ENCODE measurements at places on chromosomes 2 and 18.

DNA sequence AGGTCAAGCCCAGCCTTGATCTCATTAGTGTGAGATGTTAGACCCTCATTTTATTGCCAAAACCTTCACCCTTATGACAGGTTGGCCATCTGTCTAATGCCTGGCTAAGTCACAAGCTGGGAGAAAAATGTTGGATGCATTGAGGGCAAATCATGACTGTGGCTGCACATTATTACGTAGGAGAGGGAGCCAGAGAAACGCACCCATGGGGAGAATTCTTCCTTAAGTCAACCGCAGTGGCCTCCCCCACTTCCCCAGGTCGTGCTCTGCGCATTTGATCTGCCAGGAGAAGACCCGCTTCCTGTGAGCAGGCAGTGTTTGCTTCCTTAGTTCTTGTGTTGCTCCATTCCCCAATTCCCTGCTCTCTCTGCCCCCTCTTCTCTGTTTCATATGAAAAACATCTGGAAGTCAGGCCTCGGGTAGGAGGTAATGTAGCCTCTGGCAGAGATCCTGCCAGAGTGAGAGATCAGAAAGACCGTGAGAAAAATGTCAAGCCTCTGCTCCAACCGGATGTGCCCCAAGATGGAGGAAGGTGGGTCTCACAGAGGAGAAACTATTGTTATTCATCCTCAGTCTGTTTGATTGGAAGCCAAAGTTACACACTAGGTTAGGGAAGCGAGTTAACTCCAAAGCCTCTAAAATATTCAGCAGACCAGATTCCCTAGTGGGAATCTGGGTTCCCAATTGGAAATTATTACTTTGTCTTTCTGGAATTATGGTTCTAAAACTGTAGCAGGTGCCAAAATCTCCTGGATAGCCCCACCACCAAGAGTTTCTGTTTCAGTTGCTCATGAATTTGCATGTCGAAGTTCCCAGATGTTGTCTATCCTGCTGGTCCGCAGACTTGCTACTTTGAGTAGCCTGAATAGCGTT is 144.3 kb upstream of the PELI1 start:
- no peak for DNase-seq

GRCh38 chr18:9756271-9756932 is 48.3 kb downstream of the RAB31 start:
- no peak for DNase-seq

DNA sequence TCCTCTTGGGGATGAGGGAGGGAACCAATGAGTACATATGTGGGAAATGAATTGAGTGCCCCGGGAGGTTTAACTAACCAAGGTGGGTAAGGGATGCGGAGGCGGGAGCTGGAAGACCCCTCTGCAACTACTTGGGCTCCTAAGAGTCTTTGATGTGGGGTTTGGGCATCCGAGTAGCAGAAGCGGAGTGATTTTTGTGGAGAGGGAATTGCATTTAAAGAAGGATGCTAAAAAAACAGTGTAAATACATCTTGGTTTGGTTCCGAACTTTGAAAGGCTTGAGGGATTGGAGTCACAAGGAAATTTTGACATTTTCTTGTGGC is 215.7 kb downstream of the MCFD2 start:
- DNase-seq, result no peak

DNA sequence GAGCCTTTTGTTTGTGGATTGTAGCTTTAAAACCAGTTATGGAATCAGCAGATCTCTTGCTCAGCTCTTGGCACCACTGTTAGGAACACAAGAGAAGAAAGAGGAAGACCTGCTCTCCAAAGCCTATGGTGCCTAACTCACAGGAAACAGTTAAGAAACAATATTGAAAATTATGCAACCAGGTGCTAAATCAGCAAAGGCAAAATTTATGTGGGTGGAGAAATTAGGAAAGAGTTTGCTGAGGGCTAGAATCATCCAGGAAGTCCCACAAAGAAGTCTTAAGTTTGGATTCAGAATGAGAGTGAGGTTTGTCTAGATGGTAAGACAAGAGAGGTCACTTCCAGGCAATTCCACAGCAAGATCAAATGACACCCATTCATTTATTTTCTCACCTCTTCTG is 49.4 kb downstream of the AOX1 start:
- no peak for DNase-seq

GRCh38 chr2:239970004-239970623 is 55.0 kb downstream of the NDUFA10 start:
- no peak for DNase-seq

DNA sequence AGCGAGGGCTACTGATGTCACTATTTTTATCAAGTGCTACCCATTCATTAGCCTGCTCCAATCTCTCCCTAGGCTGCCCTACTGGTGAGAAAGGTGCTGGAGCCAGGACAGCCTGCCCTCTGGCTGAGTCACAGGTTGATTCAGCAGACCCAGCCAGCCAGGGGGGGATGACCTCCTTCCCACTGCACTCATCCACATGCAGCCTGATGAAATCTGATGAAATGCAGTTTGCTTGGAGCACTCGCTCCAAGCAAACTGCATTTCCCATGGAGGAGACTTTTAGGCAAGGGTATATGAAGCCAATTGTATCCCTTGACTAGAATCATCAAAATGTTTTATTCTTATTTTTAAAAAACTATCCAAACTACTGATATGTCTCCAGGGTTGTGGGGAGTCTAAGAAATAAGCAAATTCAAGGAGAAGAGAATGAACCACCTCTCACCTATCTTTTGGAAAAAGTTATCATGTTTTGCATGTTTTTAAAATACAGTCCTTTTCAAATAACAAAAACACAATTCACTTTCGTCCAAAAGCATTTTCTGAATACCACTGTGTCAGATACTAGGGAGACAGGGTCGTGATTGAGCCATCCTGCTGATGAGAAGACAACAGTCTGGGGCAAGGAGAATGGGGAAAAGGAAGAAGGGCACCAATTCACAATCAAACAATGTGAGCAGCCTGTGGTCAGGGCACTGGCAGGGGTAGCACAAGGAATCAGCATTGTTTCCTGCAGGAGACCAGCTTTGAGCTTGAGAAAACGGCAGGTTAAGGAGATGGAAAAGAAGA is 128.3 kb downstream of the AFF3 start:
- no peak for DNase-seq

- no peak for DNase-seq
These were observed 228.0 kb downstream of the ETAA1 start for GRCh38 chr2:67625178-67625577.

- no peak for DNase-seq
These were observed 148.0 kb downstream of the FAM210A start for GRCh38 chr18:13578400-13578799.

DNA sequence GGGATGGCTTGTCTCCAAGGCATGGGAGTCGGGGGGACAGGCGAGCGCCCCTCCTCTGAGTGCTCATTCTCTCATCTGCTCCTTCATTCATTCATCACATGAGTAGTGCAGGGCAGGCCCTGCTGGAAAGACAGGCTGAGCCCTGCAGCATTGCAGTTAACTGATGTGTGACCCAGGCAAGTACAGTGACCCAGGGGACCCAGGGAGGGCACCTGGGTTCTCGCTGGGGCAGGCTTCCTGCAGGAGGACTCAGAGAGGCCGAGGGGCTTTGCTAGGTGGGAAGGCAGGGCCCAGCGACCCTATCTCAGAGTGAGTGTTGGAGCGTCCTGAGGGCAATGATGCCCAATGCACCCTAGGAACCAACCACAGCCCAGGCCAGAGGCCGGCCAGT is 30.6 kb downstream of the HJURP start:
- no peak for DNase-seq

GRCh38 chr2:231573698-231574421 is 18.8 kb upstream of the TEX44 start:
- no peak for DNase-seq

- DNase-seq, result no peak
These were observed 3.2 kb downstream of the CFLAR start for GRCh38 chr2:201118961-201119854.

- DNase-seq, result no peak
These were observed 1.0 kb upstream of the ROCK1 start for GRCh38 chr18:21112543-21113105.

DNA sequence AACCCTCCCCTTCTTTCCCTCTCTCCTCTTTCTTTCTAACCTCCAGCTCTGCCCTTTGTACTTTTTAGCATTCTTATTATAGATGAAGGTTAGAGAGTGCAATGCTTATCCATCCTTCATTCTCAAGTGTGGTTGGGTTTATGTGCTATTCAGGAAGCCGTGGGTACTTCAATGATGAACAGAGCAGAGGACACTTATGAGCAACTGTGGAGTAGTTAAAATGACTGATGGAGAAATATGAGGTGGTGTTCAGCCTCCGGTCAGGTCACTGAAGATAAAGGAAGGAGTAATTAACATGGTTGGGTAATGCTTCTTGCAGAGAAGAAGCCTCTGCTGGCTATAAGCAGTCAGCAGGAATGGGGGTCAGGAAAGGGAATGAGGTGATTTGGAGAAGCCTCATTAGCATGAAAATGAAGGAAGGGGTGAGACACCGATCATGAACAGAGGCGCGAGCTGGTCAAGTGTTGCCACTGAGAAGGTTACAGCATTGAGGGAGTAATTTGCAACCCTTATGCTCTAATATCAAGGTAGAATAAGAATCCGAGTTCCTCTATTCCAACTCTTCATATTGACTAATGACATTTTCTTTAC is 174.7 kb downstream of the LPIN1 start:
- peak; percentile 84 for DNase-seq

DNA sequence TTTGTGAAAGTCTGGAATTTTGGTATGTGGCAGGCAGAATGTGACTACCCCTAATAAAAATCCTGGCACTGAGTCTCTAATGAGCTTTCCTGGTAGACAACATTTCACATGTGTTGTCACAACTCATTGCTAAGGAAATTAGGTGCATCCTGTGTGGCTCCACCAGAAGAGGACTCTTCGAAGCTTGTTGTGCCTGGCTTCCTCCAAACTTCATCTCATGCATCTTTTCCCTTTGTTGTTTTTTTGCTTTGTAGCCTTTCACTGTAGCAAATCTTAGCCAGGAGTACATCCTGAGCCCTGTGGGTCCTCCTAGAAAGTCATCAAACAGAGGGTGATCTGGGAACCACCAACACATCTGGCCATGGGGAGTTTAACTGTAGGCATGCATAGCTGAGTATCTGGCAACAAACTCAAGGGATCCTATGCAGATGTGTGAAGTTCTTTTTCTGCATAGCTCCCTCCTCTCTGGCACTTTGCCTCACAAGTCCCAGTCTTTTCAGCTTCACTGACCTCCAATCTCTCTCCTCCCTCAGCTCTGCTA is 42.1 kb upstream of the SERTAD2 start:
- DNase-seq, result no peak

DNA sequence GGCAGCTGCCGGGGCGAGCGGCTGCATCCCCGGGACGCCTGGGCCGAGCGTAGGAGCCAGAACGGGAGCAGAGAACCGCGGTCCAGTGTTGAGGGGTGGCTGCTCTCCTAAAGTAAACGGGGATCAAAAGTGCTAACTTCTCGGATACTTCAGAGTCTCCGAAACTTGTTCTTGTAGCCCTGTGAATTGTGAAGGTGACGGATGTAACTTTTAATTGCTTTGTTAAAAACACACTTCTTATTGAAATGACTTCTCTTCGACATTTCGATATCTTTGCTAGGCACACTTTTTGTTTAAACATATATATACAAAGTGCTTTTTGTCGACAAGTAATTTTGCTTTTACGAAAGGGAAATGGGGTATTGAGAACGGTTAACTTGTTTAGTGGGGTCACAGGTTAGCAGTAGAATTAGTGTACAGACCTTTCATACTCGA is 540 bp downstream of the ATP9B start:
- DNase-seq, result no peak

DNA sequence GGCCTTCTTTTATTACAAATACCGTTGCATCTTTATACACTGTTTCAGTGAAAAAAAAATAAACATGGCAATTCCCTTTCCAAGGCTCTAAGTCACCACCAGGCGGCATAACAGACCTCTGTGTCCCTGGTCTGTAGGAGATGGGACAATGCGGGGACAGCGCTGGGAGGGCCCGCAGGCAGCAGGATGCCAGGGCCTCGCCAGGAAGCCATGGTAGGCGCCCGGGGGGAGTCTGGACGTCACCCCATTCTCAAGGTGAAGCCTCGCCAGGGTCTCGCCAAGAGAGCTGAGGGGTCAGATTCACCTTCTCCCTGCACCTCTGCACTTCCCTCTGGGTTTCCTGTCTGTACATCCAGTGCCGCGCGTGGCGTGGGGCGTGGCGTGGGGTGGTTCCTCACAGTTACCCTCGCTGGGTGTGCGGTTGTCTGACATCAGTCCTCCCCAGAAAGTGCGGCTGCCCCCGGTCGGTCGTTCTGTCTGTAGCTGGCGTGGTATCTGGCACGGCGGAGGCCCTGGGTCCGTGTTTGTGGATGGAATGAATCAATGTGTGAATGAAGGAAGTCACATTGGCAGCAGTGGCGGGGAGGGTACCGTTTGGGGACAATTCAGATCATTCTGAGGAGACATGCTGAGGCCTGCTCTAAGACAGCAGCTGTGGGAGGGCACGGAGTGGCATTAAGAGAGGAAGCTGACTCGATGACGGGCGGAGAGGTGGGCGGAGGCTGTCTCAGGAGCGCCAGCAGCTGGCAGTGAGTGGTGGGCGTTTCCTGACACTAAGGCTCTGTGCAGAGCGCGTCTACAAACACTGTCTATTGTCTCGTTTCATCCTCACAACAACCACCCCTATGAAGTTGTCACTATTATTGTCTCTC is 46.0 kb downstream of the LRRFIP1 start:
- peak; percentile 39 for DNase-seq

- DNase-seq, result peak; percentile 83
These were observed 38.4 kb downstream of the ZAP70 start for GRCh38 chr2:97751752-97752151.

DNA sequence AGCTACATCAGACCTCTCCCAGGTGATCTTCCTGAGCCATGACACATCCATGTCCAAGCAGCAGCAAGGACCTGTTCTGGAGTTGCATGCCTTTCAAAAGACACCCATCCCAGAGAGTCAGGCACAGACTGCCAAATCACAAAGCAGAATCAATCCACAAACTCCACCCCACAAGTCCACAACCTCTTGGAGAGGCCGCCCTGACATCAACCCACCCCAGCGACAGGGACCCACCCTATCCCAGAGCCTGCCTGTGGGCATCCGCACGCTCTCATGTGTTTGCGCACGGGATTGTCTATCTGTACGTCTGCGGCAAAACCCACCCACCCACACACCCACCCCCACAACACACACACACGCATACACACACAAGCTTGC is 11.9 kb downstream of the SMAD7 start:
- DNase-seq, result no peak

DNA sequence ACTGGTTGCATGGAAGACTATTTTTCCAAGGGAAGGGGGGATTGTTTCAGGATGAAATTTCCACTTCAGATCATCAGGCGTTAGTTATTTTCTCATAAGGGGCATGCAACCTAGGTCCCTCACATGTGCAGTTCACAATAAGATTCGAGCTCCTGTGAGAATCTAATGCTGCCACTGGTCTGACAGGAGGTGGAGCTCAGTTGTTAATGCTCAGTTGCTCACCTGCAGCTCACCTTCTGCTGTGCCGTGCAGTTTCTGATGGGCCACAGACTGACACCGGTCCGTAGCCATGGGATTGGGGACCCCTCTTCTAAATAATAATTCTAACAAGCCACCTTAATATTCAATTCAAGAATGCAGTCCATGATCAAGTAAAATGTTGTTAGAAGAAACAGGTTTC is 34.9 kb downstream of the PLCL1 start:
- no peak for DNase-seq

GRCh38 chr2:117738991-117739839 is 75.3 kb upstream of the DDX18 start:
- no peak for DNase-seq
